ENCODE measurements at places on chromosomes 2 and 18.

GRCh38 chr2:150809103-150809502 lies 321.6 kb upstream of the RND3 start:
- no peak for DNase-seq

DNA sequence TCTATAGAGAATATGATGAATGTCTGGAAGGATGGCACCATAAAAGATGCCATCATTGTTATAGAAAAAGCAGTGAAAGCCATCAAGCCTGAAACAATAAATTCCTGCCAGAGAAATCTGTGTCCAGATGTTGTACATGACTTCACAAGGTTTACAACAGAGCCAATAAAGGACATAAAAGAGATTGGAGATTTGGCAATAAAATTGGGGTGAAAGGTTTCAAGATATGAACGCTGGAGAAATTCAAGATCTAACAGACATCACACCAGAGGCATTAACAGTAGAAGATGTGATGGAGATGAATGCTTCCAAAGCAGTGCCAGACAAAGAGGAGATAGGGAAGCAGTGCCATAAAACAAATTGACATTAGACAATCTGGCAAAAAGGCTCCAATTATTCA lies 518.8 kb upstream of the ACVR2A start:
- no peak for DNase-seq

- DNase-seq = no peak
These were observed 59.0 kb upstream of the SPRED2 start for GRCh38 chr2:65491381-65491905.

DNA sequence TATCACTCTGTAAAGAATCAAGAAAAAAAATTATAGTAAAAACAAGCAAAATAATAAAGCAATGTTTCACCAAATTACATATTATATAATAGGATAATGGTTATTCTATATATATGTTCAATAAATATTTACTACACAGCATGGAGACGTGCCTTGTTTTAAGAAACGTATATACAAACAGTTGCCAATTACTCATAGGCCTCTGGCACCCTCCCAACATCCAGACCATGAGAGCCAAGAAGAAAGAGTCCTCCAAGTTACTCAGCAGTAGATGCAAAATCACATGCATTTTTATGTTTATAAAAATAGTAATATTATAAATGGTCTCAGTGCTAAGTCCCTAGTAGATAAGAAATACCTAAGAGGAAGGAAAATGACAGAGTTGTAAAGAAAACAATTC lies 64.8 kb downstream of the REV1 start:
- no peak for DNase-seq

DNA sequence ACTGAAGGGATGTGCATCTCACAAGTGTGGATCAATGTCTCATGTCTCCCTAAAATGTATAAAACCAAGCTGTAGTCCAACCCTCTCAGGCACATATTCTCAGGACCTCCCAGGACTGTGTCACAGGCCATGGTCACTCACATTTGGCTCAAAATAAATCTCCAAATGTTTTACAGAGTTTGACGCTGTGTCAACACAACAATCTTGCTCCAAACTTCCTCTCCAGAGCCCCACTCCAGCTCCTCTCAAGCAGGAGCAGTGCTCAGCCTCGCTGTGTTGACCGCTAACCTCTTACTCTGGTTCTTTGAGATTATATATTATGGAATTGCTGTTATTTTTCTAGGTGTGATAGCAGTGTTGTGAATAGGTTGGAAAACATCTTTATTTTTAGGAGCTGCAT lies 56.2 kb downstream of the CYP27C1 start:
- DNase-seq = no peak

GRCh38 chr18:24659827-24660720 lies 199.6 kb downstream of the HRH4 start:
- DNase-seq = no peak

- DNase-seq = no peak
These were observed 130.6 kb downstream of the NXPH2 start for GRCh38 chr2:138649571-138649970.

- DNase-seq = no peak
These were observed 595.4 kb downstream of the NYAP2 start for GRCh38 chr2:225994748-225995405.

GRCh38 chr2:67548317-67549201 lies 151.4 kb downstream of the ETAA1 start:
- no peak for DNase-seq

- DNase-seq = no peak
These were observed 16.3 kb upstream of the ITGAV start for GRCh38 chr2:186573531-186573930.

DNA sequence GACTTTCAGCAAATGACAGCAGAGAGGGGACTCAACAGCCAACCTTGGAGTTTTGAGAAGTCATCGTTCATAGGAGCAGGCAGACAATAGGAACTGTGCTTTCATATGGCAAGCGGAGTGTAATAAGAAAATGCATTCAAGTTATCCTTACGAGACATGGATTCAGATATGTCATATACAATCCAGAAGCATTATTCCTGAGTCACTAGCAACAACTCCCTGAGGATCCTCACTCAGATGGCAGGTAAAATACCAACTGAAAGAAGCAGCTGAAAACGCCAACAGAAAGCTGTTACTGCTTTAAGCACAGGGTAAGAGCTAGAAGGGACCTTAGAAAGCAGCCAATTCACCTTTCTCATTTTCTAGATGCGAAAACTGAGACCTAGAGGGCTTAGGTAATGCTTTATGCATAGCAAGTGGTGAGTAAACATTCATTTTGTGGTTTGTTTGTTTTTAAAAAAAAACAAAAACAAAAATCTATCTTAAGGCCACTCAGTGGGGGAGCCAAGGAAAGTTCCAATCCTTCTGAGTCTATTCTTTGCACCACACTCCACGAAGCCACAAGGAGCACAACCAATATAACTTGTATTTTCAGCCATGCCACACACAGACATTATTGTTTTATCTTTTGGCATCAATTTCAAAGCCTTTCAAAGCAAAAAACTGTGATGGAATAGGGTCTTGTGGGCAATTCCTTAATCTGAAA lies 89.1 kb upstream of the RIOK3 start:
- no peak for DNase-seq

DNA sequence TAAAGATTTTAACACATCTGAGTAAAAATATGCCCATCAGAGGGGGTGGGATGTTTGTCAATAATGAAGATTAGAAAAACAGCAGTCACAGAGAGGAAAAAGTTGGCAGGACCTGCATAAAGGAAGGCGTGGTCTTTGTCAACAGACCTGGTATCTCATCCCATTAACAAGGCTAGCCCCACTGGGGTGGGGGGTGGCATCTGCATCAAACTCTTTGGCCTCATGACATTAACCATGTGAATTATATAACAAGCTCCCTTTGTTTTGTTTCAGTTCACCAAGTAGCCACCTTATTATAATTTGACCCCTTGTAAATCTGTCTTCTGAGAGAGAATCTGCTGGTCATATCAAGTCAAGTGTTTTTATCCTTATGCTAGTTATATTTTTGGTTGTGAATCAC lies 28.8 kb downstream of the NEMP2 start:
- no peak for DNase-seq

DNA sequence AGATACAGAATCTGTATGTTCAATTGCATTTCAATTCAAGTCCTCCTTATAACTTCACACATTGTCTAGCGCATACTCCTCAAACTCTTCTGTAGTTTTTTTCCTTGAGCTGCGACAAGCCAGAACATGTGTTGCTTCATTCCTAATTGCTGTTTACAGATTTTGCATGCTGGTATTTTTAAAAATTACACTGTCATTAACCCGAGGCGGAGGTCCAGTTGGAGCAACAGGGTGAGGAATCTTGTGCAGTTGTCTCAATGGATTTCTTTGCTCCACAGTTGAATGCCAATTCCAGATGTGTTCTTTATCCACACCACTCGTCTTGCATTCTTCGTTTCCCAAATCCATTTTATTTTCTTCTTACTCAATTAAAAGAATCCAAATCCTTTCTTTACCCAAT lies 16.4 kb upstream of the SERPINB13 start:
- DNase-seq = no peak

DNA sequence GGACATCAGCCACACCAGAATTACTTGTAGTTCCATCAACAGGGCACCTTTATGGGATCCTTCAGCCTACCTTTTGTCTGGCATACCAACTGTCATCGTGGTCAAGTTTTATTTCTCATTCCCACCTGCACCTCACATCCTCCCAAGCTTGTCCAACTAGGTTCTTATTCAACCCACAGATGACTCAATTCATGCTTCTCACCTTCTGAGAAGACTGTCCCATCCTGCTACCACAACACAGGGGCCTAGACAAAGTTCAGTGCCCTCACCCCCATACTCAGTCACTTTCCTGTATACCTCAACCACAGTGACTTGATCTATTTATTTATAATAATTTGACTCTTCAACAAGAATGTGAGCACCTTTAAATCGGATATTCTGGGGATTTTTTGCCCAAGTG lies 114.4 kb upstream of the ACVR1C start:
- no peak for DNase-seq

DNA sequence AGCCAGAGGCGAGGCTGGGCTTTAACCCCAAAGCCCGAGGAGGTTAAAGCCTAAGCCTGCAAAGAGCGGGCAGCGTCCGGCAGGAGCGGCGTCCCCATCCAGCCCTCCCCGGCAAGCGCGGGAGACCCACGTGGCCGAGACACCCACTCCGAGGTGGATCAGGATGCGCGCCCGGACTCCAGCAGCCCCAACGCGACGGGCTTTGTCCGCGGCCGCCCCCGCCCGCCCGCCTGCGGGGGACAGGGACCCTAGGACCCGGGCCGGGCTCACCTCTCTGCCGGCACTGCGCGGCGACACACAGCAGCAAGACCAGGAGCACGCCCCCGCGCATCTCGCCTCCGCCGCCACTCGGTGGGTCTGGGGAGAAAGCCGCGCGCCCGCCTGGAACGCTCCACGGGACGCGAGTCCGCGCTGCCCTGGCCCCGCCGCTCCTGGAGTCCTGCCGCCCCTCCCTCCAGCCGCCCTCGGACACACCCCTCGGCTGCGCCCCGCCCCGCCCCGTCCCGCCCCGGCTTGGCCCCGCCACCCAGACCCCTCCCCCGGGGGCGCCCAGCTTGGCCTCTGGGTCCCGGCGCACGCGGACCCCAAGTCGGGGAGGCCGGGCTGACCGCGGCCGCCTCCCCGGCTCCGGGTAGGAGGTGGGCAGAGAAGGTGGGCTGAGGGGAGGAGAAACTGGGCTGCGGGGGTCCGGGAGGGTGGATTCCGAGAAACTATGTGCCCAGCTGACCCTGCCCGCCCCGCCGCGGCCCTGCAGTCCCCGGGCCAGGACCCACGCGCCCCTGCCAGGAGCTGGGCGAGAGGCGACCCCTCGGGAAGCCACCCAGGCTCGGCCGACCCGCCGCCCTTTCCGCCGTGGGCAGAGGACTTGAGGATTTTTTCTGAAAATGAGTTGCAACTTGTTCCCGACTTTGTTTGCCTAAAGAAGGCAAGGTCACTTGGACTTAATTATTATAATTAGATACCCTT lies at the start of gene LAMA1:
LAMA1 (minus strand) TSS at position 408 of the 966 bp plus-strand sequence; CDS start at position 331, 77 bp downstream.
- DNase-seq = no peak

DNA sequence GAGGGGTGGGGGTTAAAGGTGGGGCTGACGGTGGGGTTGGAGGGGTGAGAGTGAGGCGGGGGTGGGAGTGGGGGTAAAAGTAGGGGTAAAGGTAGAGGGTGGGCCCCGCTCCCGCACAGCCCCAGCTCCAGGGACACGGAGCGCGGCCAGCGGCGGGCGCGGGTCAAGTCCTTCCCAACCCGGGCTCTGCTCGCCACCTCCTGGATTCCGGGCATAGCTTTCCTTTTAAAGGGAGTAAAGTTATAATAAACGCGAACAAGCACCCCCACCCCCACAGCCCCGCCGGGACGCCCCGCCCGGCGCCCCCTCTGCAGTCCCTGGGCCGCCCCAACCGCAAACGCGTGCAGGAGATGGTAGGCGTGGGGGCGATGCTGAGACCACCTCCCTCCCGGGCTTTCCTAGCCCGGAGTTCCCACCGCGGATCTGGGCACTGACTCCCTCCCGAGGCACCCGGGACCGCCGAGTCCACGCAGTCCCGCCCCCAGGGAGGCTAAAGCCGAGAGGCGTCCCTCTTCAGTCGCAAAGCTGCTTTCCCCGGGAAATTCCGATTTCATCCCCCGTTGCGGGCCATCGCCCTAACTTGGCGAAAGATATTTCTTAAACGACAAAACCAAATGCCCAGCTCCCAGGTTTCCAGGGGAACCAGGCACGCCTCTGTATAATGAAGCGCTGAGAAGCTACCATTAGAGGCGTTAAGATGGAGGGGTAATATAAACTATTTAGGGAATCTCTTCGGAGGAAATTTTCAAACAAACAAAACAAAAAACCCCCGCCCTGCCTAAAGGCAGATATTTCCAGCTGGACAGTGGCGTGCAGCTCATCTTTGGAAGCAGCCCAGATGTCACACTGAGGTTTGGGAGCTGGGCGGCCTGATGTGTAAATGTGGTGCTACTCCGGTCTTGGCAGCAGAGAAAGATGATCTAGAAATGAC lies at the start of gene LIMS2:
LIMS2 (minus strand) TSS at position 200 of the 931 bp plus-strand sequence. CDS start 506 bp downstream, outside the sequence.
- no peak for DNase-seq

DNA sequence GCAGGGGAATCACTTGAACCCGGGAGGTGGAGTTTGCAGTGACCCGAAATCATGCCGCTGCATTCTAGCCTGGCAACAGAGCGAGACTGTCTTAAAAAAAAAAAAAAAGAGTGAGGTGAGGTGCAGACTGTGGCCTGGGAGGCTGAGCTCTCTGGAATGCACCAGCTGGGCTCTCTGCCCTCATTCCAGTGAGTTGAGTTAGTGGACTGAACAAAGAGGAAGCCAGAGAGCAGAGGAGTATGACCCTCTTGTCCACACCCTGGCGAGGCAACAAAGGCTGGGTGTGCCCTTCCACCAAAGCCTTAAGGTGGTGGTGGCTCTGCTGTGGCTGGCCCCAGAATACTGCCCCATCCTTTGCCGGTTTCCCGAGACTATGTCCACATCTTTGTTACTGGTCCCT lies 71.3 kb upstream of the ACKR3 start:
- DNase-seq = no peak

GRCh38 chr2:171139860-171140259 lies 20.8 kb downstream of the TLK1 start:
- DNase-seq = no peak

DNA sequence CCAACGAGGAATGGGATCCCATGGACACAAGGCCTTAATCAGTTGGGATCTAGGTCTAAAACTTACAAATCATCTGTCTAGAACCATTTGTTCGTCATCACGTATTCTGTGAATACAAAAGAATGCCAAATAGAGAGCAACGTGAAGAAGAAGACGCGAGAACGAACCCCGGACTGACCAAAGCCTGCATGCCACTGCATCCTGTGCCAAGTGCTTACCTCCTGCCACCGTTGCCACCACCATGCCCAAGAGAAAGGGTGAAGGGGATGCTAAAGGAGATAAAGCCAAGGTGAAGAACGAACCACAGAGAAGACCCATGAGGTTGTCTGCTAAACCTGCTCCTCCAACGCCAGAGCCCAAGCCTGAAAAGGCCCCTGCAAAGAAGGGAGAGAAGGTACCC lies 30.2 kb downstream of the ITSN2 start:
- no peak for DNase-seq

DNA sequence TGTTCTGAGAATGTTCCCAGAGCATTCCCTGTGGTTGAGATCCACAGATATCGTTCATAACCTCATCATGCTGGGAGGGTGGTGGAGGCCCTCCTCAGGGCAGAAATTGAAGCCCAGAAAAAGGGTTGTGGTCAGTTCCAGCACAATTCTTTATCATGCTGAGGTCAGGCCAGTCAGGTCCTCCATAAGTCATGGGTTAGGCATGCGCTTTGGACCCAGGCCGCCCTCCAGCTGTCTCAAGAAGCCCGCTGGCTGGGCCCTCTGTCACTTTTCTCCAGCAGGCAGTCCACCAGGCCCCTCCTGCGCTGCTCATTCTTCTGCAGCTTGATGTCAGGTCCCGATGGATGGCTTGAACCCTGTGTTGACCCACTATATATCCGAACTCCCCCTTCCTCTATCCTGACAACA lies 151.1 kb upstream of the NT5C1B start:
- no peak for DNase-seq

Measured in T-helper 2 cell (primary cell).